ENCODE measurements at places on chromosomes 6 and 20.

DNA sequence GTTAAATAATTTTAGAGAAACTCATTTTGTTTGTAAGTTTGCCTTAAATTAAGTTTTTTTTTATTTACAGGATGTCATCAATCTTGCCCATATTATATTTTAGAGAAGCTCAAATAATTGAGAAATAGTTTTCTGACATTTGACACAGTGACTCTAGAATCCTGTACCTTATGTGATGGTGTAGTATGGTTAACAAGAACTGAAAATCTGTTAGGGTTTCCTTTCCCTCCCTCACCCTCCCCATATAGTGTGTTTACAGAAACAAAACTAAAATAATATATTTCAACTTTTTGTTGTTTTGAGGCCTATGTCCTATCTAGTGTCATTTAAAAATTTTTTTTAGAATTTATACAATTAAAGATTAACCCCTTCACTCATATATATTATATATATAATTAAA lies 91.8 kb downstream of the SESN1 start:
- DNase-seq, result no peak

DNA sequence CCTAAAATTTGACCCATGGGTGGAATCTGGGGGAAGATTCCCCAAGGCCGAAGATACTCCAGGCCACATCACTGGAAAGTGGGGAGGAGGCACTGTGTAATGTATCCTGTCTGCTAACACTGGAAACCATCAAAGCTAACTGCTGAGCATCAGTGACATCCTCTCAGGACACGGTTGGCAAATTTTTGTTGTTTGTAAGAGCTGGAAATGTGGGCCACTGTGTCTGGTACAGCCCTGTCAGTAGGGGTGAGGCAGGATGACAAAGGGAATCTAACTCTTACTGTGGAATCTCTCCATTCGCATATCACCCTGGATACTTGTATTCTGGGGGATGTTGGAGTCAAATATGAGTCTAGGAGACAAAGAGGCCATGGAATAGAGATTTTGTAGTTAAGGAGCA lies 17.0 kb upstream of the CLPSL2 start:
- no peak for DNase-seq

DNA sequence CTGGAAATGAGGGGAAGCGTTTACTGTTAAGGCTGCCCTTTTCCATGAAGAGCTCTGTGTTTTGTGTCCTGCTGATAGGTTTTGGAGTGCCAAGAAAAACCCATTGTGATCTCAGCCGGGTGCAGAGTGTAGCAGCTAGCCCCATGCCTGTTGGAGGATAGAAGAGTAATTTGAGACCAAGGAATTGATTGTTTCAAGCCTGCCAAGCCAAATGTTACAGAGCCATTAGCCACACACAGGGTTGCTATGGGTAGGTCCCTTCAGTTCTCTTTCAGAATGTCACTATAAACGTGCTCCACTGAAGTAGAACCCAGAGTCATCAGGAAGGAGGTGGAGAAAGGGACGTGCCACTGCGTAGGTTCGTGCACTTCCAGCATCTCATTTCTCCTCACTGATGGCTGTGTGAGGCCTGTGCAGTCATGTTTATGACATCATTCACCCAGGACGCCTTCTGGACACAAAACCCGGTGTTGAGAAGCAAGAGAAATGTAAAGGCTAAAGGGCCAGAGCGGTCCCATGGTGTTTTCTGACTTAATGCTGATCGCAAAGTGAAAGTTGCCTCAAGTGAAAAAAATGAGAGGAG lies 6.6 kb downstream of the GMPR start:
- DNase-seq, result peak; percentile 14

GRCh38 chr6:40999569-40999968 lies 39.5 kb downstream of the UNC5CL start:
- peak; percentile 41 for DNase-seq

GRCh38 chr20:51457533-51457932 lies 85.0 kb downstream of the NFATC2 start:
- DNase-seq, result no peak

GRCh38 chr6:131001111-131001736 lies 61.8 kb downstream of the EPB41L2 start:
- no peak for DNase-seq

DNA sequence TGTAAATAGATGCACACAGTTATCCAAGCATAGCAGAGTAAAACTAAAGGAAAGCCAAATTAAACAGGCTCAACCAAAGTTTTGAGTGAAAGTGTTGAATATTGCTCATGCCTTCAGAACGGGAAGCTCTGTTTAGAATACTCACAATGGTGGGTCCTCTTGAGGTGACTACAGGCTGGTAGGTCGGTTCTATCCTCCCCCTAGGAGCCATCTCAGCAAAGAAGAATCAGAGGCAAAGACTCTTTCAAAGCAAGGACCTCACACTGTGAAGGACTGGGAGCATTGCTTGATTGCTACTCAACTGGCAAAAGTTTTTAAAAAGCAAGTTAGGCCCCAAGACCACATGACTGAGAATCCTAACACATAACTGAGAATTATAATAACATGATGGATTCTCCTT lies 88.4 kb upstream of the JAG1 start:
- DNase-seq, result no peak

- DNase-seq, result no peak
Measured at GRCh38 chr20:13858439-13858838, 73.6 kb downstream of the NDUFAF5 start.

- peak; percentile 54 for DNase-seq
Measured at GRCh38 chr20:14559612-14560011, 222.2 kb upstream of the FLRT3 start.

DNA sequence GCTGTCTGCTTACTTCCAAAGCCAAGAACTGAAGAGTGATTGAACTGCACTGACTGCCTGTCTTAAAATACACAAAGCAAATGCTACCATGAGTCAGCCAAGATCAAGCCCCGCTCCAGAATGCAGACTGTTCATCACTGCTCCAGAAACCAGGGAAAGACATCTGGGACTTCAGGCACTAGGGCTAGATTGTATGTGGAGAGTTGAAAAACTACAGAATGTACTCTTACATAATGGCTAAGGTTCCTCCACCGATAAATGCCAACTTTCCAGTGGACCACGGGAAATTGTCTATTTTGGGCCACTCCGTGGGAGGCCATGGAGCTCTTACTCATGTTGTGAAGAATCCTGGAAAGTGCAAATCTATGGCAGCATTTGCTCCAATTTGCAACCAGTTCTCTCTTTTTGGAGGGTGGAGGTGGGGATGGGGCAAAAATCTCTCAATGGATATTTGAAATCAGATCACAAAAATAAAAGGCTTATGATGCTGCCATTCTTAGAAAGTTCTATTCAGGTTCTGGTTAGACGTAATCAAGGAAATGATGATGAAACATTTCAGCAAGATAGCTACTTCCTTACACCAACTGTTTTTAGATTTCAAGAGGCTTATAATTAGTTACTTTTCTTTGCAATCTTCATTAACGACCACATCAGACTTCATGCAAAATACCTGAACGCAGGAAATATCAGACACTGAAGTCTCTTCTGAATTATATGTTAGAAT lies 11.8 kb upstream of the CAP2 start:
- DNase-seq, result peak; percentile 81

- DNase-seq, result peak; percentile 81
Measured at GRCh38 chr6:3748208-3749066, 3.1 kb downstream of the PXDC1 start.

DNA sequence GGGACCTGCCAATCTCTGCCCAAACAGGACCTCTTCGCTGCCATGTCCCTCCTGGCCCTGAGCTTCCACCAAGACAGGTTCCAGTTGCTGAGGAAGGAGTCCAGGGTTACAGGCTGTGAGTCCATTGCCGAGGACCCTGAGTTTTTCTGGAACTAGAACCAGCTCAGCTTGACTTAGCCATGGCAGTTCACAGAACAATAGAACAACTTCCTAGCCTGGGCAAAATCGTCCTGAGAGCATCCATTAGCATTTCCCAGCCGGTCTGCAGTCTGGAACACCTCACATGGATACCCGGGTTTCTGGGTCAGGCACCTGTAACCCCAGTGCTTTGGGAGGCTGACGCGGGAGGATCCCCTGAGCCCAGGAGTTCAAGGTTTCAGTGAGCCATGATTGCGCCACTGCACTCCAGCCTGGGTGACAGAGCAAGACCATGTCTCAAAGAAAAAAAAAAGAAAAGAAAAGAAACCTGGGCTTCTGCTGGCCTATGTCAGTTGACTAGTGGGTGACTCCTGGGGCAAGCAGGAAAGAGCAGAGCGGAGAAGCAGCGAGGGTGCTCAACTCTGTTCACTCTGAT lies 90.3 kb downstream of the TCP11 start:
- DNase-seq, result no peak

DNA sequence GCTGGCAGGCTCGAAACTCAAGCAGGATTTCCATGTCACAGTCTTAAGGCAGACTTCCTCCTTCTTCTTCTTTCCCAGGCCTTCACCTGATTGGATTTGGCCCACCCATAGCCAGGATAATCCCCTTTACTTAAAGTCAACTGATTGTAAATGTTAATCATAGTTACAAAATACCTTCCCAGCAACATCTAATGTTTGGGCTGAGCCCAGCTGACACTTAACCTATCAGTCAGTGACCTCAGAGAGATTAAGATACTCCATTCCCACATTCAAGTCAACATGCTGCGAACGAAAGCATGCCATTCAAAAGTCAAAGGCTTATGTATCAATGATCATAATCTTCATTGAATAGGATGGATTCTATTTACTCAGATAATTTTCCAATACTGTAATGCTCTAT lies 16.0 kb downstream of the MAP7 start:
- no peak for DNase-seq

- DNase-seq, result peak; percentile 87
Measured at GRCh38 chr20:56826705-56827665, 197.9 kb downstream of the TFAP2C start.

DNA sequence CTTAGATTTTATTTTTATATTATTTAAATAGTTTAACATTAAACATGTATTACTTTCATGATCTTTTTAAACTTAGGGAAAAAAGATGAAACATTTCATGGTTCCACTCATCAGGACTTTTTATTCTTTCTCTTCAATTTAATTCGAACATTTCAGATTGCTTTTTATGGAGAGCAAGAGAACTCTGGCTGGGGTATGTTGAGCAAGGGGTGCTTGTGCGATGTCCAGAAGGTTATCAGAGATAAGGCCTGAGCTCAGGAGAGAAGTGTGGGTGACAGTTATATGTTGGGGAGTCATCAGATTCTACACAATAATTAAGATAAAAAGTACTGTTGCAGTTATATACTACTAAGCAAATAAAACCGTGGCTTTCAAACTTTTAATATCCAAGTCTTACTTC lies 37.5 kb downstream of the FKBP5 start:
- DNase-seq, result no peak

GRCh38 chr6:54515013-54515412 lies 206.8 kb downstream of the TINAG start:
- peak; percentile 23 for DNase-seq

GRCh38 chr6:31597006-31597405 lies 4.2 kb upstream of the NCR3 start:
- DNase-seq, result peak; percentile 39

DNA sequence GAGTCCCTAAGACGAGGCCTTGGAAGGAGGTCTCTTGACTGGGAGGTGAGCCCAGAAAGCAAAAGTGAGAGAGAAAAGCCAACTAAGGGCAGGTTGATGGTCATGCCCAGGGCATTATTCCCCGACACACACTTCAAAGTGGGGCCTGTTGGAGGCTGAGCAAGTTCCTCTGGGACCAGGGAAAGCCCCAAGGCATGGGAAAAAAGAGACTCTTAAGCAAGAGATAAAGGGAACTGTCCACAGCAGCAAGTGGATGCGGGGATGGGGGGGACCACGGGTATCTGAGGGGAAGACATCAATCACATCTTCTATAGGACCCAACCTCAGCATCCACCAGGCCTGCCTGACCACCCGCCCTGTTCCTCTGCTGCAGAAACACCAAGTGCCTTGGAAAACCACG lies 119.9 kb upstream of the MAFB start:
- DNase-seq, result no peak

DNA sequence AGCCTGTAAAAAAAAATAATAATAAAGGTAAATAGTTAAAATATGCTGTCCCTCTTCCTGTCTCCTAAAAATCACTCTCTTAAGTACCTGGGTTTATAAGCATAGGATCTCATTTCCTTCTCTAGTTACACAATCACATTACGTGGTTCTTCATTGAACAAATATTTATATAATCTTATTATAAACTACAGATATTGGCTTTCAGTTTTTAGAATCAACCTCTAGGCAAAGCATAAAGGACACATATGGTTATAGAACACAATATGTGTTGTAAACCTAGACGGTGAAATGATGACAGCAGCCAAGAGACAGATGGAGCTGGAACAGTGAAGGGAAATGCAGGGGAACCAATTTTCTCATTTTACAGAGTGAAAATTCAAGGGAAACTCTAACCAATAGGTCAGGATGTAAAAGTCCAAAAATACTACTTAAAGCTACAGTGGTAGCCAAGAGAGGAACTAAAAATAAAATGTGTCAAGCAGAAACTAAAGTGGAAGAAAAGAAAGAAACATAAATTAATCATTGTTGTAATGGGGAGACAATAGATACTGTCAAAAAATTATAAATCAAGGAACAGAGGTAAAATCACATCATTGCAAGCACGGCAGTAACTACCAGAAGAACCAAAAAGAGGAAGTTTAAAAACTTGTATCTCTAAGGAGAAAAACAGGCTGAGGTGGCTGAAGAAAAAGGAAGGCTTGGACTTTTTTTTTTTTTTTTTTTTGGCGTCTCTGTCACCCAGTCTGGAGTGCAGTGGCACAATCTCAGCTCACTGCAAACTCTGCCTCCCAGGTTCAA lies 82.8 kb upstream of the CDYL start:
- DNase-seq, result no peak

- DNase-seq, result peak; percentile 91
Measured at GRCh38 chr6:73798592-73798991, 102.6 kb downstream of the CD109 start.

- DNase-seq, result no peak
Measured at GRCh38 chr6:127263481-127263880, 3.2 kb upstream of the RNF146 start.

DNA sequence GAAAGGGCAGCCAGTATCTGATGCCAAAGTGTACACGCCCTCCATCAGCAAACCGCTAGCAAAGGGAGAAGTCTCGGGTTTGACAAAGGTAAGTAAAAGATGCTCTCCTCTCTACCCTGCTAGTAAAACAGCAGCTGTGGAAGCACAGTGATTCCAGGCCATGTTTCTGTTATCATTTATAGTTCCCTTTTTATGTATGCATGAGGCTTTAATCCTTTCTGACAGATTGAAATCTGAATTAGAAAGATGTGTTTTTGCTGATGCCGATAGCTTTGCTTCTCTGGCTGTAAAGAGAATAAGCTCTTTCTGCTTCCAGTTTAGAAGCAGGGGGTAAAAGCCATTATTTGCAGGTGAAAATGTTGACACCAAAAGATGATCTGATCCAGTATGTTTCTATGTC lies 392.4 kb upstream of the SOX4 start:
- no peak for DNase-seq

DNA sequence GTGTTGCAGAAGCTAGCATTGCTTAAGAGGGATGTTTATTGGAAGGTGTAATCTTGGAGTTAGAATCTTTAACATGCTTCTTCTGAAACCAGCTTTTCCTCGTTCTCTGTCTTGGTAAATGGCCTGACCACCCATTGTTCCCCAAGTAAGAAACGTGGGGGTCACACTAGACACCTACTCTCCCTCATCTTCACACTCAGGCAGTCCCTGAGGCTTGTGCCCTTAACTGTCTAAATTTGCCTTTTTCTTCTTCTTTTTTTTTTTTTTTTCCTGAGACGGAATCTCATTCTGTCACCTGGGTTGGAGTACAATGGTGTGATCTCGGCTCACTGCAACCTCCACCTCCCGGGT lies 16.2 kb upstream of the ARFGEF2 start:
- no peak for DNase-seq

- peak; percentile 28 for DNase-seq
Measured at GRCh38 chr20:39850821-39851330, 838.2 kb downstream of the MAFB start.

Data from fibroblast of upper back skin (primary cell).